ENCODE measurements at places on chromosomes 5 and 9. TPM values are rescaled to one million over a fixed set of nuclear protein-coding genes. Genes with fewer than 3 reads are reported as not detected.

The TXNDC15 gene
- total RNA-seq, result 87.2 TPM

The HAPLN1 gene
- total RNA-seq, result 18.8 TPM

- H3K27ac ChIP-seq, result no peak overlapping the region
- H3K27me3 ChIP-seq, result no peaks in the 10 kb centered on the region
- no peak for DNase-seq
- H3K4me3 ChIP-seq, result no peak overlapping the region
Observed at GRCh38 chr9:14565352-14566016, 127.7 kb downstream of the ZDHHC21 start.

- H3K27ac ChIP-seq, result no peak overlapping the region
- no peak for DNase-seq
- no peak overlapping the region for H3K4me3 ChIP-seq
Observed at GRCh38 chr9:7944572-7944971, 145.0 kb upstream of the DMAC1 start.

GRCh38 chr9:103471241-103471640, 476.1 kb downstream of the CYLC2 start:
- no peak overlapping the region for H3K27ac ChIP-seq
- H3K36me3 ChIP-seq, result no peaks in the 10 kb centered on the region
- H3K4me3 ChIP-seq, result no peak overlapping the region
- no peak for DNase-seq
- no peaks in the 10 kb centered on the region for H3K4me1 ChIP-seq
